ENCODE measurements at places on chromosomes 12 and 14. TPM values are rescaled to one million over a fixed set of nuclear protein-coding genes. Genes with fewer than 3 reads are reported as not detected.

BCL11B gene
- total RNA-seq, result 1.1 TPM

GRCh38 chr14:21034707-21035106, at the start of gene RNASE13:
RNASE13 (minus strand) TSS chr14:21034807; CDS start chr14:21034288, 519 bp downstream.
- no peak for DNase-seq

- DNase-seq, result no peak
Measured at GRCh38 chr12:45203767-45204166, 12.1 kb upstream of the ANO6 start.

PPP1R1A gene
- 0.61 TPM for total RNA-seq

SLC25A21 gene
- 3.5 TPM for total RNA-seq
